Stimulated activated CD8-positive, alpha-beta memory T cell treated with anti-CD3 and anti-CD28 coated beads, Interleukin-2, amount 100 ng/mL, for 48 hours (primary cell): ENCODE measurements at places on chromosomes 5 and 9.

GRCh38 chr9:122218935-122219855, 9.6 kb downstream of the LHX6 start:
- no peak for DNase-seq

GRCh38 chr9:99414321-99414720, 192.2 kb downstream of the SEC61B start:
- no peak for DNase-seq

DNA sequence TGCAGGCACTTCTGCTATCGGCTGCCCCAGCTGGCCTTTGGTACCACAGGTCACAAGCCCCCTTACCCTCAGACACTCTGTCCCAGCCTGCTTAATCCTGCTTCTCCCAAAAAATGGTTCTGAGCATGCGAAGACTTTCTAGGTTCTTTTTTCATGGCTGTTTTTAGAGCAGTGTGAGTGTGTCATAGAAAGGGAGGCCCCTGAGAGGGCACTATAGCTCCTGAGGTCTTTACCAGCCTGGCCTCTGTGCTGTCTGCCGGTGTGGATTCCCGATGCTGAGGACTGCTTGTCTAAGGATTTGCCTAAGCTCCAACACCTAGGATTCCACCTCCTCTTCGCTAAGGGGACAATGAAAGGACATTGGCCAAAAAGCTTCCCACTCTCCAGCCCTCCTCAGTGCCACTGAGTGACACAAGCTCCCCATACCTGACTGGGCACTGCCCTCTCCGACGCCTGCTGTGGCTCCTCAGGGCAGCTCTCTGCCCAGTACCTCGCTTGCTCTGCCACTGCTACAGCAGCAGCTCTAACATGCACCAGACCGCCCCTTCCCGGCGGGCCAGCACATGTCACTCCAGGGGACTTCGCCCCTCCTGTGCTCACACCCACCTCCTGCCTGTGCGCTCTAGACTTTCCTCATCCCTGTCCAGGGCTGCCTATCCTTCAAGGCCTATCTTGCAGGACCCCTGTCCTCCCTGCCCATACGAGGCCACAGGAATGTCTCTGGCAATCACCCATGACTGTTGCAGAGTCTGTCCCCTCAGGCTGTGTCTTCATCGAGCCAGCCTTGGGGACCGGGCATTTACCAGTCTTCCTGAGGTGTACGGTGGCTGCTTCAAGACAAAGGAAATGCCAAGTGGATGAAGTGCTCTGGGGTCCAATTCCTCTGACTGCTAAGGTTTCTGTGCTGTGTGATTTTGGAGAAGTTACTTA, 21.0 kb downstream of the MACROH2A1 start:
- DNase-seq, result no peak

GRCh38 chr5:1318659-1319251, 23.9 kb upstream of the TERT start:
- DNase-seq, result no peak

DNA sequence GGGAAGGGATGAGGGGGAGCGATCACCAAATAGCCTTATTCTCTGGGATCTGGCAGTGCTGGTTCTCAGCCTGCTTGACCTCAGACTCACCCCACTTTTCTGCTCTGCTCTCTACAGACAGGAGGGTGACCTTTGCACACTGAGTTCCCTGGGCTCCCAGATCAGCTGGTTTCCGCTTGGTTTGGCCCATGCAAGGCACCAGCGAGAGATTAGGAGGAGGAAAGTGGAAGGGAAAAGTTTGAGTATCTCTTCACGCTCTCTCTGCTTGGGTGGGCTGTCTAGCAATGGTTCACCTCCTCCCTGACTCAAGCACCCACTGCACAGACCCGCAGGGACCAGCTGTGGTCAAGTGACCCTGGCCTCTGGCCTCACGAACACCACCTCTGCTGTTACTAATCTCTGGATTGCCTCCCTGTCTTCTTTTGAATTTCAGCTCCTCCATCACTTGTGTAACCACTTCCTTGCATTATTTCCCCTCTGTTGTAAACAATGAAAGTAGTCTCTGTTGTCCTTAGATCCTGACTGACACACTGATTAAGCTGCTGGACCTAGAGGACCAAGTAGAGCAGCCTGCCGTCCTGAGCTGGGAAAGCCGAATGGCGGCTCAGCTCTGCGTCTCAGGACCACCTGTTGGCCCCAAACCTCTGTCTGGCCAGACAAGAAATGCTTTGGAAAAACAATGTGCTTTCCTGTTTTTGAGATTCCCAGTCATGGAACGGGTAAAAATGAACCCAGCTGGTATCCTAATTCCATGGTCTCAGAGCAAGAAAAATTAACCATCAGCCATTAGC, 186.6 kb downstream of the CRB2 start:
- no peak for DNase-seq

DNA sequence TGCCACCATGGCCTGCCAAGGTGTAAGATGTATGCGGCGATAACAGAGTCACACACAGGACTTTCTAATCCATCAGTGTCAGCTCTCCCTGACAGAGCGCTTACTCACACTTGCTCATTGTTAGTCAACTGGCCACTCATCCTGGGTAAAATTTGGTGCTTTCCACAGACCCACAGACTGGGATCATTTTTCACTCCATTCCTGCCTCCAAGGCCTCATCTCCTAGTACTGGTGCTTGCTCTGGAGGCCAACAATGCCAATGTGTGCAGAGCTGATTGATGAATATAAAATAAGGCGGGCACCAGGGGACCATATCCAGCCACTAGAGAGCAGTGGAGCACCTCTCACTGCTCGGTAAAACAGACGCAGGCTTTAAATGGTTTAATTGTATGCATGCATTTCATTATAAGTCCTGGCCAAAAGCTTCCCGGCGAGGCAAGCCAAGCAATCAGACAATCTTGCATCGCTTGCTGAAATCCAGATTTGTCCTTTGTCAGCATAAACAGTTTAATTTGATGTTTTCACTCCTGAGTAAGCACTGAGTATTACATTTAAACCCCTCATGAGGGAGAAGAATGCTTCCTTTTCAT, 22.3 kb downstream of the PSMB7 start:
- no peak for DNase-seq

DNA sequence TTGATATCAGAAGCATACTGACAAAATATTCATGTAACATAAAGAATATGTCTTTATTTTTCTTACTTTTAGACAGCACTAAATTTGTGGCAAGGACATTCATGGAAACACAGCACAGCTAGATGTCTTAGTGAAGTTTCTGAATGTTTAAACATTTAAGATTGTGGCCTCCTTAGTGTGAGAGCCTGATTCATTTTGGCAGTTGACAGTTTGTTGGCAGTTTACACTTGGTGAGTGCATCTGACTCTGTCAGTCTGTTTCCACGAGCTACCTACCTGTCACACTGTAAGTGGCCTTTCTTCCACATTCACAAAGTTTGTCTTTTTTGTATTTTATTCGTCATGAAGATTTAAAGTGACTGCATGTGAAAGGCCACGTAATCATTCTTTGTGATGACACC, 436.8 kb downstream of the TUSC1 start:
- no peak for DNase-seq

GRCh38 chr5:118981783-118982182, 6.6 kb downstream of the DTWD2 start:
- no peak for DNase-seq

DNA sequence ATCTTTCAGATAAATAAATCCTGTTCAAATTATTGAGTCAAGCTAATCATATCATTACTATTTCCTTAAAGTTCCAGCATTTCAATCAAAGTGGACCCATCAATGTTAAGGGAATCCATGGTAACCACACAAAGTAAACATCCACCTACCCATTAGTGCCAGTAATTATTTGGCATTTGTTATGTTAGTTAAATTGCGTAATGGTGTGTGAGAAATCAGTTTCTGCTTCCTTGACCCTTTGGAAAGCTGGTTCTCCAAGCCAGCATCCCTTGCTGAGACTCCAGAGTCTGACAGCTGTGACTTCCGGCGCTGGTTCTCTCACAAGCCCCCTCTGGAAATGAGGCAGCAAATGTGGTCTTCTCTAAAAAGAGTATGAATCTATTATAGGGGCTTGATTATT, 308.6 kb upstream of the EFNA5 start:
- no peak for DNase-seq

- DNase-seq, result no peak
Measured at GRCh38 chr5:59843511-59844213, 49.9 kb downstream of the PDE4D start.

DNA sequence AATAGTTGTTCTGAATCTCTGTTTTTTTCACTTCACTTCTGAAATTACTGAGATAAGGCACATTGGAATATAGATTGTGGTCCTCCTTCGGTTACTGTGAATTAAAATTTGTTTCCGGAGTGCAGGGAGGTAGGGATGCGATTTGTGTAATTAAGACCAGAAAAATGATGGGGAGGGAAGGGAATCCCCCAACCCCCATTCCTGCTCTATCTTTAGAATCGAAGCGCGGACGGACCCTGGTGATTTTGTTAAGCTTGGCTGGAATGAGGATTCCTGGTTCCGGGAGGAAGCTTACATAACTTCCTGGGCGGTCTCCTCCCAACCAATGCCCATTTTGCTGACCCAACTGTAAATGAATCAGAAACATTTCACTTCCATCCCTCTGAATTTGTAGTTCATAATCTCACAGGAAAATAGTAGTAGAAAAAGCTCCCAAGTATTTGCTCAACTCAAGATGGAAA, 220.1 kb upstream of the MSX2 start:
- DNase-seq, result no peak

DNA sequence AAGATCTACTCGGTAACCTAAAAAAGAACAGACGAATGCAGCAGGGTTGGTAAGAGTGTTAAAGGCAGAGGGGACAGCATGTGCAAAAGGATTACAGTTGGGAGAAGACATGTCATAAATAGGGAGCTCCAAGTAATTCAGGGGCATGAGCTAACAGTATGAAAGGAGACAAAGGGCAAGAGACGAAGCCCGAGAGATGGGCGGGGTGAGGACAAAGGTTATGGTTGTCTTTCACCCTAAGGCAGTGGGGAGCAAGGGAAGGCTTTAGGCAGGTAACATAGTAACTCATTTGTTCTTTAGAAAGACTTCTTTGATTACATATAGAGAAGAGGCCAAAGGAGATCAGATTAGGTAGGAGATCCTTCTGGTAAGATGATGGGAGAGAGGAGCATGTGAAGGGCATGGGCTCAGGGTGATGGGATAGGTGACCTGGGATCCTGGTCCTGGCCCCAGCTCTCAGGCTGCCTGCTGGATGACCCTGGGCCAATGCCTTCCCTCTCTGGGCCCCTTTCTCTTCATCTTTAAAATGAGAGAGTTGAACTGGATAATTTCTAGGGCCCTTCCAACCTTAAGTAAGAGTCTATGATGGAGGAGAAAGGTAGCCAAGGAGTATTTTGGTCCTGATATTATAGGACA, 19.5 kb downstream of the MORN5 start:
- no peak for DNase-seq

- no peak for DNase-seq
Measured at GRCh38 chr5:54325610-54326311, 15.4 kb upstream of the ARL15 start.

DNA sequence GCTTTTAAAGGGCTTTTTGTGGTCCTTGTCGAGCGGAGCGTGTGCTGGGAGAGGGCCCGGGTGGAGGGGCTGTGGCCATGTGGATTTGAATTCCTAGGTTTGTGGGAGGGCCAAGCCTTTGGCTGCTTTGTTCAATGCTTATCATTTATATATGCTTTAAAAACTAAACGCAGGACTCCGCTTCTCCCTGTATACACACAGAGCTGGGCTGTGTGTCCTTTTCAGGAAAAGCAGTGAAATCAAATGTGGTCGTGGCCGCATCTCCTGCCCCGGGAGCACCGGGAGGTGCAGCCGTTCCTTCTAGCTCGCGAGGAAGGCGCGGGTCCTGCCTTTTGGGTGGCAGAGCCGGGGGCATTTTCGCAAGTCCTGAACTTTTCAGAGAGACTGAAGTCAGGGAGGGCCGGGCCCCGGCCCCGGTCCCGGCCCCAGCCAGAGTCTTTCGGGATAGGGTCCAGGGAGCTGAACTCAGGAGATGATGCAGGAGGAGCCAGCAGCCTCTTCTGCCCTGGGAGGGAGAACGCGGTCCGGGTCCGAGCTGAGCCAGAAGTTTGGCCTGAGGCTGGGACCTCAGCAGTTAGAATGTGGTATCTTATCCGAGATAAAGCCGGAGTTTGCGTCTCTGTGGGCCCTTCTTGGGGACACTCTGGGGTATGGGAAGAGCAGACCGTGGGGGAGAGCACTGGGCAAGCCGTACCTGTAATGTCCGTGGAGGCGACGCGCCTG, 158.8 kb downstream of the C9orf152 start:
- no peak for DNase-seq

DNA sequence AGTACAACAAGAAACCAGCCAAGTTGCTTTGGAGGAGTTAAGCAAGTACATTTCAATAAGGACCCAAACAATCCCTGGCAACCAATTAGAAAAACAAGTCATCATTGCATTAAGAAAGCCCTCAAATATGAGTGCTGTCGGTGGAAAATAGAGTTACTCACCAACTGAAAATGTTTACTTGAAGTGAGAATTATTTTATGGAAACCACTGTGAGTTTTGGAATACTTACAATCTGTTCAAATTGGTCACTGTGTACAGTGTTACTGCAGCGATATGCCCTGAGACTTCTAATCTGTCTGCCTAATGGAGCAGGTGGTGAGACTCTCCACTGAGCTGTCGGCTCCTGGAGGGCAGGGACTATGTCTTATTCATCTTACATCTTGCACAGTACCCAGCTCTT, 1073.2 kb upstream of the DMAC1 start:
- DNase-seq, result no peak

- no peak for DNase-seq
Measured at GRCh38 chr5:78922879-78923621, 62.1 kb downstream of the ARSB start.

GRCh38 chr9:106697750-106698502, 165.0 kb upstream of the ZNF462 start:
- DNase-seq, result no peak

- no peak for DNase-seq
Measured at GRCh38 chr9:37429441-37430285, 7.2 kb downstream of the GRHPR start.

GRCh38 chr9:3862561-3862960, 336.8 kb upstream of the RFX3 start:
- no peak for DNase-seq

DNA sequence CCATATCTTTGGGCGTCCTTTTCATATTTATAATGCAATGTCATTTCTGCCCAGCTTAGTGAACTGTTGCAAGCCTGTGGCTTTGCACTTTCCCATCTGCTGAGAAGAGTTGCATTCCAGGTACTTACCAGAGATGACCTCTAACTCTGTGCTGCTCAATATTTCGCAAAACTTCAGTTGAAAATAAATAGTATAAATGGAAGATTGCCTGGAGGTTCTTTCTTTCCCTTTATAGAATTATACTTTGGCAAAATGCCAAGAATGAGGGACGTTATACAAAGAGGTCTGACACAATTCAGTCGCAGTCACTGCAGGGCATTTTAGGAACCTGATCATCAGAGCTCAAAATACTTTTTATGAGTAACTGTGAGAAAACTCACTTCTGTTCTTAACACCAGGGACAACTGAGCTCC, 18.9 kb upstream of the VLDLR start:
- no peak for DNase-seq

- no peak for DNase-seq
Measured at GRCh38 chr5:90014420-90014819, 395.1 kb downstream of the CETN3 start.

- no peak for DNase-seq
Measured at GRCh38 chr5:67963789-67964519, 251.6 kb upstream of the PIK3R1 start.
